ENCODE measurements at places on chromosomes 6 and 20.

DNA sequence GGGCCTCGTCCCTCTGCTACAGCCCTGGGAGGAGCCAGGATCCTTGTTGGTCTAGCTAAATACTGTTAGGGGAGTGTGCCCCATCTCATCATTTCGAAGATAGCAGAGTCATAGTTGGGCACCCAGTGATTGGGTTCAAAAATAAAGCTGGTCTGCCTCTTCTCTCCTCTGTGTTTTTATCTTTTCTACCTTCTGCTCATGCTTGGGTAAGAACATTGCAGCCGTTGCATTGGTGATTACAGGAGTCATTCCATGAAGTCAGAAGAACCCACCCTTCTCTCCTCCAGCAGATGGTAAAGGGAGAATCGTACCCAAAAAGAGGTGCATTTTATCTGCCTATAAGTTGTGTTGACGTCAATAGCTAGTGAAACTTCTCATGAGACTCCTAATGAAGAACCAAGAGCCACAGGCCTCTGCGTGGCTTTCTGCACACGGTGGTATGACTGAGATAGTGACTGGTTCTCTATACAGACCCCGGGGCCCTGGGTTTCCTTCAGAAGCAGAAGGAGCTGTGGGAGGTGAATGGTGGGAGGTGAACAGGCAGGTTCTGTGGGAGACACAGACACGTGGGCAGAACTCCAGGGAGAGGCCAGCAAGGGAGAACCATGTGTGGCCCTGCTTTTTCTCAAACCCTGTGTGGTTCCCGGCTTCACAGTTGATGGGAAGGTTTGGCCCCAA, 5.7 kb upstream of the FAM209A start:
- no peak for DNase-seq

DNA sequence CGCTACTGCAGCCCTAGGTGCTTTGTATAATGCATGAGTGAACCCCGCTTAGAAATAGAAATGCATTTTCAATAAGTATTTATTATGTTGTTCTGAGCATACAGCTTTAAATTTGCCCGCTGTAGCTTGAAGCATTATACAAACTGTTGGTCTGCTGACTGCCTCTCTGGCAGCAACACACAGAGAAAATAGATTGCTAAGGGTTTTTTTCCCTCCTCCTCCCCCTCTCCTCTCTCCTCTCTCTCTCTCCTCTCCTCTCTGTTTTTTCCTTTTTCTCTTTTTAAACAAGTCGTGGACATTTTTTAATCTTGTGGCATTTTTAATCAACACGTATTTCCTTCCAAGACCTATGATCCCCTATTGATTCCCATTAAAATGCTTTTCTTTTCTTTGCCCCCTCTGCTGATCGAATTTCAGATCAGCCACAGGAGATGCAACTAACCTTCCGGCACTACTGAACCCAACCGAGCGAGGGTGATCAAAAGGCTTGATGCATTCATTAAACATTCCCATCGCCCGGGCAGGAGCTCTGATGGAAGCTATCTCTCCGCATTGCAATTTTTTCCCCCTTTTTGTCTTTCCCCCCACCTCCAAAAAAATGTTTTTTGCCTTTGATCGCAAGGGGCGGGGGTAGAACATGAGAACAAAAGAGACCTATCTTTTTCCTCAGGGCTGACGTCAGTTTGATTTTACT, 90.7 kb upstream of the ARID1B start:
- DNase-seq: no peak

GRCh38 chr6:89058627-89059026, 21.9 kb upstream of the PNRC1 start:
- no peak for DNase-seq

DNA sequence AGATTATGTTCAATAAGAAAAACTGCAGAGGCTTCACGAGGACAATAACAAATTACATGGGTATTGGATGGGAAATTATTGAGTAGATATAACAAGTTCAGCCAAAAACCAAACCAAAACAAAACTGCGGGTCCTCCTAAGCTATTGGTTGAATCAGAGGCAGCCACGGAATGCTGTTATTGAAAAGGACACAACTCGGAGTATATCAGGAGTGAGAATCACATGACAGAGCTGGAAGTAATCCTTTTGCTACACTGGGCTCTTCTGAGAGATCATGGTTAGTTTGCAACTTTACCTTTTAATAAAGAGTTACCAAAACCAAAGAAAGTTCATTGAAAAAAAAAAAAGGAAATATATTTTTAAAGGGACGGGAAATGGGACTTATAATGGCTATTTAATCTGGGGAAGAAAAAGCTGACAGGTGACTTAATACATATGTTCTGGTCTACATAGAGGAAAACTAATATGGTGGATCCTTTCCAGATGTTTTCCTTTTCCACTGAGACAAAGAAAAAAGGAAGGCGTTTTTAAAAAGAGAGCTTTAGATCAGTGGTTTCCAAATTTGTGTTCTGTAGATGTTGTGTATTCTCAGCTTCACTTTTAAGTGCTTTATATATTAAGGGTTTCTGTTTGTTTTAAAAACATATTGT, 6.9 kb upstream of the CITED2 start:
- no peak for DNase-seq

- DNase-seq: no peak
Observed at GRCh38 chr6:10194816-10195672, 219.8 kb downstream of the TFAP2A start.

- DNase-seq: no peak
Observed at GRCh38 chr6:161644521-161644920, 370.7 kb upstream of the AGPAT4 start.

DNA sequence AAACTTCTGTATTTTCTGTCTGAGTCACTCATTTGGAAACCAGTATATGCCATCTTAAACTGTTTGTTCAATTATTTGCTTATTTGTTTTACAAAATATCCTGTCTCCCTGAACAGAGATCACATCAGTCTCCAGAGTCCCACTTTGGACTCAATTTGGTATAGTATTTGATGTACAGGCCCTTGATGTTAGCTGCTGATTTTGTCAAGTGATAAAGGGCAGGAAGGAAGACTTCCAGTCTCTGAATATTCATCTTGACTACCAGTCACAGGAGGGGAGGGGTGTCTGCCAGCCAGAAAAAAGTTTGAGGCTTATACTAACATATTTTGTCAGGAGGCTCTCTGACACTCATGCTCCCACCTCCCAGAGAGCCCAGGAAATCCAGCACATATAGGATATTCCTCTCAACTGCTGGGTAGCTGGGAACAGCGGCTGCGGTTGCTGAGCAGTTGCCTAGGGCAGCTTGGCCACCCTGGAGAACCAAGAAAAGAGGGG, 376.8 kb upstream of the RUNX2 start:
- DNase-seq: no peak

GRCh38 chr6:79670789-79671188, 39.7 kb downstream of the SH3BGRL2 start:
- no peak for DNase-seq

DNA sequence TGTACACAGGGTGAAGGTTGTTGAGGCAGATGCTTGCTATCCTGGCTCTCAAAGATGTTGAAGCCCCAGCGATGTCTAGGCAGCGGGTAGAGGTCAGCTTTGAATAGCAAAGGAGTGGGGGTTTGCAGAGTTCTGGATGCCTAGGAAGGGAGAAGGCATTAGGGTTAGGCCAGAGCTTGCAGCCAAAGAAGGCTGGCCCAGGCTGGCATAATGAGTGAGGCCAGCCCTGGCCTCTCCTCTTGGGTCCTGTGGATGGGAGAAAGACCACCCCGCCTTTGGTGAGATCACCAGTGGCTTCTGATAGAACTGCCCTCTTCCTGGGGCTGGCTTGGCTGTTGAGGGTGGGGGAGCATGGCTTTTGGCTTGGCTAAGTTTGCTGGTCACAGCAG, 406 bp upstream of the WFDC5 start:
- no peak for DNase-seq

Data from coronary artery (tissue), 2 donors.